ENCODE measurements at places on chromosomes 6 and 20.

- no peak for DNase-seq
Measured at GRCh38 chr6:108767418-108768165, 80.6 kb upstream of the ARMC2 start.

- DNase-seq, result no peak
Measured at GRCh38 chr20:62999580-62999979, 7.2 kb downstream of the BHLHE23 start.

- no peak for DNase-seq
Measured at GRCh38 chr6:138017166-138017757, 90.0 kb downstream of the PERP start.

- DNase-seq, result peak; percentile 21
Measured at GRCh38 chr6:101490857-101491256, 97.3 kb downstream of the GRIK2 start.

DNA sequence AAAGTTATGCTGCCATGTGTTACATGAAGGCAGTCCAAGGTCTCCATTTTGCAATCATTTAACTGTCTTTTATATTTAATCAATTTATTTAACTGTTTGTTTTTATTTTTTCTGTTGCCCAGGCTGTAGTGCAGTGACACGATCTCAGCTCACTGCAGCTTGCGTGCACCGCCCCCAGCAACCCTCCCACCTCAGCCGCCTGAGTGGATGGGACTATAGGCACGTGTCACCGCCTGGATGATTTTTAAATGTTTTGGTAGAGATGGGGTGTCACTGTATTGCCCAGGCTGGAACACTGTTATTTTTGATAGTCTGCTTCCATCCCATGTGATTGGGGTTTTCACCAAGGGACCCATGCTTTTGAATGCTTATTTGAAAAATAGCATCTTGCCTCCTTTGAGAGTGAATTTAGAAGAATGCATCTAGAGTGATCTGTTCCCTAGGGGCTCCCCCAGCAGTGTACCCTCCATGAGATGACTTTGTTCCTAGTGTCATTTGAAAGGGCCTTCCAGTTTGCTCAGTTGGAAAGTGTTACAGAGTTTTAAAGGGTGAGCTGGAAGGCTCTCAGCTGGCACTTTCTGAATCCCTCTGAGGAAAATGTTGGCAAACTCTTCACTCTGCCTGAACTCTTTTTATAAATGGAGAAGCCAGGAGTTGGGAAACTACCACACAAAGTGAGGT is 143.4 kb downstream of the JARID2 start:
- DNase-seq, result peak; percentile 42

- DNase-seq, result peak; percentile 17
Measured at GRCh38 chr6:105545228-105545920, 142.5 kb upstream of the PREP start.

DNA sequence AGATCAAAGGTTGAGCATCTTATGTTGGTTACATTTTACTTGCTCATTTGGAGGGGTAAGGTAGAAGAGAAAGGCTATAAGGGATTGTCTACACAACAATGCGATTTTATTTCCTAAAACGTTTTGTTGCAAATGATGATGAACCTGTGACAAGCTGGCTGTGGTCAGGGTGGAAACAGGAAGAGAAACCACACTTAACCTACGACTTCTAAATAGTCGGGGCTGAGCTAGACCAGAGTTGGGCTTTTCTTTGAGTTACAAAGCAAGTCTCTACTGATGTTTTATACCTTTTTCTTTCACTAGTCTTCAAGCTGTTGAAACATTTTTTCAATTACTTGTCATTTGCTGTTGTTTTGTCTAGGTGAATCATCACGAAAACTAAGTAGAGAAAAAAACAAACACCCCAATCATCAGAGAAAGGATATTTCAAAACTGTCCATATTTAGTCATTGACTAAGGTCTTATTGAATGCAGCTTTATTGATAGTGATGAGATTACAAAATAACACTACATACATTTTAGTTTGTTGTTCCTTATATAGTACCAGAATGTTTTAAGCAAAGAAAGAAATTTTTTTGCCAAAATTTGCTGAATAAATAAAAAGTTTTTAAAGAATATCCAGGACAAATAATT is 18.0 kb downstream of the KLHL31 start:
- DNase-seq, result no peak

DNA sequence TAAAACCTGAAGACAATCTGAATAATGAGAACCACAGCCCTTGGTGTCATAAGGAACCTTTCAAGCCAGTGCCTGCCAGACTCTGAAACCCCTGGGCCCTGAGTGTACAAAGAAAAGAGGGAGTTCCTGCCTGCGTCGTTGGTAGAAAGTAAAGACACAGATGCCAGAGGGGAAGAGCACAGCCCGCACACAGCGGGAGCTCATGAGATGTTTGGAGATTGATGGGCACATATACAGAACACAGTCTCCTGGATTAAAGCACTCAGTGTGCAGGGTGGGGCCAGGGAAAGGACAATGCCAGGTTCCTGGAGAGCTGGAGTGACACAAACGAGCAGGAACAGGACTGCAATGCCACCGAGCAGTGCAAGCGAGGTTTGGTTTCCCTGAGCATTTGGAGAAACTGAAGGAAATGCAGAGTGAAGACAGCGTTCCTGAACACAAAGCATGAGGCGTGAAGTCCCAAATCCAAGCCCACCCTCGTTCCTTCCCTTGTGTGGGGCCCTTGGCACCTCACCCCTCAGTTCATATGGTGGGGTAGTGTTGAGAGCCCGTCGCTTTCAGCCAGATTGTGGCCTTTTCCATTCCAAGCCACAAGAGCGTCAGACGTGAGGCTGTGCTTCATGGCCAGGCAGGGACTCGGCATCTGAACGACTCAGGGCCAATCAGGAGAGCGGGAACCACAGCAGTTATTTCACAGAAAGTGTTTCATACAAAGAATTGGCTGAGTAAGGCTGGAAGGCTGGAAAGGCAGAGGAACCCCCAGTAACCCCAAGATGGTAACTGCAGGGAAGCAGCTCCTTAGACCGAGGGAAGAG is 41.0 kb upstream of the RPS6KA2 start:
- DNase-seq, result peak; percentile 3

GRCh38 chr6:138765896-138766655 is 7.5 kb upstream of the CCDC28A start:
- DNase-seq, result peak; percentile 43

DNA sequence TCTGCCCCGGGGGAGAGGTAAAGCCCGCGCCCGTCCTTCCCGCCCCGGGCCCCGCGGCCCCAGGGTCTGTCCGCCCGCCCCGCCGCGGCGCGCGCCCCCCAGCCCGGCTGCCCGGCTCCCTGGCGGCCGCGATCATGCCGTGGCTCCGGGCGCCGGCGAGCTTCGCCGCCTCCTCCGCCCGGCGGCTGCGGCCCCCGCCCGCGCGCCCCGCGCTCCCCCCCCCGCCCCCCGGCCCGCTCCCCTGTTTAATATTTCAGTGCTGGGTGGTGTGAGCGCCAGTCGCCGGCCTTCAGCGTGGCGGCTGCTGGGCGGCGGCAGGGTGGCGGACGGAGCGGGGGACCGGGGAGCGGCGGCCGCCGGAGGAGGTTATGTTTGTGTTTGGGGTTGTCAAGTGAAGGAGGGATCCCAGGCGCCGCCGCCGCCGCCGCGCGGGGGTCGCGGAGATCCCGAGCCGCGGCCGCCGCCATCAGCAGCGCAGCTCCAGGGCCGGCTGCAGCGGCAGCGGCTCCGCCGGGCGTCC is at the start of gene HIVEP1:
Gene HIVEP1, plus strand, starts transcription at position 275 of the 520 bp plus-strand sequence. CDS start 3,317 bp downstream, outside the sequence.
- DNase-seq, result peak; percentile 39

DNA sequence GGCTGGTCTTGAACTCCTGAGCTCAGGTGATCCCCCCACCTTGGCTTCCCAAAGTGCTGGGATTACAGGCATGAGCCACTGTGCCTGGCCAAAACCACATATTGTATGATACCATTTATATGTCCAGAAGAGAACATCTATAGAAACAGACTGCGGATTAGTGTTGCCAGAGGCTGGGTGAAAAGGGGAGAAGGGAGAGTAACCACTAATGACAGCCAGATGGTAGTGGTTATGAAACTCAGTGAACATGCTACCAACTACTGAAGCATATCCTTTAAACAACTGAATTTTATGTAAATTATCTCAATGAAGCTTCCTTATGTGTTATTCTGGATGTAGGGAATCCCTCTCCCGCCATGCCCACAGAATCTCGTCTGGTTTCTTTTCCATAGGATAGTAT is 15.7 kb downstream of the SLC23A2 start:
- peak; percentile 32 for DNase-seq

- DNase-seq, result peak; percentile 79
Measured at GRCh38 chr20:8388141-8388540, 256.1 kb downstream of the PLCB1 start.

DNA sequence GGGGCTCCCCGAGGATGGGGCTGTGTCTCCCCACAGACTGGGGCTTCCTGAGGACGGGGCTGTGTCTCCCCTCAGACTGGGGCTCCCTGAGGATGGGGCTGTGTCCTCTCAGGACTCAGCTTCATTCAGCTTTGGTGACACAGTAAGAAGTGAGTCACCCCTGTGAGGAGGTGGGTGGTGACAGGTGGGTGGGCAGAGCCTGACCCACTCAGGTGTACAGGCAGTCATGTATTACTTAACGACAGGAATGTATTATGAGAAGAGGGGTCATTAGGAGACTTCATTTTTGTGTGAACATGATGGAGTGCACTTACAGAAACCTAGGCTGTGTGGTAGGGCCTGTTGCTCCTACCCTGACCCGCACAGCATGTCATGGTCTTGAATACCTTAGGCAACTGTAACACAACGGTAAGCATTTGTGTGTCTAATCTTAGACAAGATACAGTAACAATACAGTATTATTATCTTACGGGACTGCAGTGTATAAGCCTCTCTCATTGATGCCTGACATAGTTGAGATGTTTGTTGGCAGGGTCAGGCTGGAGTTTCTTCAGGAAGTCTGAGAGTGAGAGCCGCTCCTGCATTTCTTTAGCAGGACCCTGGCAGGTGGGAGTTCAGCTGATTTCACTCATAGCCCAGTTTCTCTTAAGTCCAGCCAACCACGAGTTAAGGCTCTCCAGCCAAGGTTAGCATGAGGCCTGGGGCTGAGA is 10.9 kb upstream of the PGC start:
- DNase-seq, result peak; percentile 32

- DNase-seq, result no peak
Measured at GRCh38 chr20:37353285-37353849, 7.4 kb downstream of the SRC start.

DNA sequence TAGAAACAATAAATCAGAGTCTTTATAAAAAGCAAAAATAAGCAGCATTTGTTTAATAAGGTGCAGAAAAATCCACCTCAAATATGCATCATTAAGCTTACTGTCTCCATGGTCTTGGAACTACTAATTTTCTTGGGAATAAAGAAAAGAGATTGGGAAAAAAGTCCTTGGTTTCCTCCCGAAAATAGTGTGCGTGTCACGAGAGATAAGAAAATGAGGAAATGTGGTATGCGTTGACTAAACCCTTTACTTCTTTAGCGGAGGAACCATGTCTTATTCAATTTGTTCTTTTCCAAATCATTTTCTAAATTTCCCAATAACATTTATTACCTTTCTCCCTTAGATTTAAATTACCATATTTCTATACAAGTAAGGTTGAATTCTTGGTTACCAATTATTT is 54.1 kb upstream of the HBS1L start:
- DNase-seq, result no peak

- DNase-seq, result no peak
Measured at GRCh38 chr6:11705069-11705468, 73.5 kb downstream of the ADTRP start.

- no peak for DNase-seq
Measured at GRCh38 chr6:15993716-15994228, 135.1 kb upstream of the MYLIP start.

GRCh38 chr20:46977909-46978588 is 83.4 kb downstream of the EYA2 start:
- DNase-seq, result no peak

- DNase-seq, result no peak
Measured at GRCh38 chr20:22232923-22233322, 351.4 kb downstream of the FOXA2 start.

DNA sequence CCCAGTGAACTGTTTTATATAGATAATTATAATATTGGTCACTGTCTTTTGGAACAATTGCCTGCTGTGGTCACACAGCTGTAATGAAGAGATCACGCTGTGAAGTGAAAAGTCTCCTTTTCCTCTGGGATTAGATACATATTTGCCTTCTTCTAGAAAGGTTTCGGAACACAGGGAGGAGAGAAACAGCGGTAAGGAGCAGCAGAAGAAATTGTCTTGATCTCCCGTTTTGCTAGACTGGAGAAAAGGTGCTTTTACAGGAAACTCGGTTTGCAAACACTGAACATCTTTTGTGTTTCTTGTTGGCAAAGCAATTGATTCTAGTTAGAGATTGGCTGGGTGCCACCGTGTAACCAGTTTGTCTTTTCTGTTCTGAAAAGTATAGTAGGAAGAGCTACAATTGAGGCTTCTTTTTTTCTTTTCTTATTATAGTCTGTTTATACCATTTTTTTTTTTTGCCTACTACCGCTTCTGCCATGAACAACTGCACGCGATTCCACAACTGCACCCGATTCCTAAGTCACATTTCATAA is 404.1 kb upstream of the ID4 start:
- DNase-seq, result no peak

- no peak for DNase-seq
Measured at GRCh38 chr6:70409216-70409615, 4.1 kb upstream of the FAM135A start.

GRCh38 chr20:2890742-2891141 is 17.5 kb downstream of the PTPRA start:
- DNase-seq, result peak; percentile 79

- DNase-seq, result no peak
Measured at GRCh38 chr6:153096792-153097191, 34.3 kb downstream of the RGS17 start.

GRCh38 chr6:12361042-12361765 is 71.0 kb downstream of the EDN1 start:
- DNase-seq, result no peak

DNA sequence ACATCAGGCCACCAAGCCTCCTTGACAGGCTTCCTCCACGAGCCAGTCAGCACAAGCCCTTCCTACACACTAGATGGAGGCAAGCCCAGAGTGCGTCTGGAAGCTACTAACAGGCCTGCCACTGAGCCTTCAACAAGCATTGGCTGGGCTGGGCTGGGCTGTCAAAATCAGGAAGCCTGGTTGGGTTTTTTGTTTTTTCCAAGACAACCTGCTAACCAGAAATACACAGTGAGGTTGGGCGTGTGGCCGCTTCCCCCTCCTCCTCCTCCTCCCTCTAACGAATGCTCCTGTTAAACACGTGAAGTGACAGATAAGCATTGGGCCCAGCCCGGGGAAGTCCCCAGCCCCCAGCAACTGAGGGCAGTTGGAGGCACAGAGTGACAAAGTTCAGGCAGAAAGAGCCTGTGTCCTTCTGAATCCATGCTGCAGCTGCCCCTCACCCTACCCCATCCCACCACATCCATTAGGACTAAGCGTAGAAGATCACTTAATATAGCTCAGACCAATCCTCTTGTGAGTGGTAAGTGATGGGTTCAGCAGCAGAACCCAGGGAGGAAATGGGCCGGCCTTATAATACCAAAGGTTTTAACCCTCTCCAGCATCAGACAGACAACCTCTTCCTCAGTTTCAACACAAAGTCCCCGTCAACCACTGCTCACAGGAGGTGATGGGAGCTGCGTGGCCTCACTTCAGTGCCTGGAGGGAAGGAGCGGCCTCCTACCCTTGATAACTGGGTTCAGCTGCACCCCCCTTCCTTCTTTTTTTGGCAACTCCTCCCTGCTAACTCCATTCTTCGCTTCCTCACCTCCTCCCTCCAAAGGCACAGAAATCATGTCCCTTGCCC is 1.1 kb downstream of the NFATC2 start:
- DNase-seq, result peak; percentile 67
